Coronary artery (tissue), 2 donors: ENCODE measurements at places on chromosomes 2 and 18.
A peak's percentile ranks its signal among the peaks of the same experiment; 100 is the strongest.

GRCh38 chr2:121071034-121071504 is 213.9 kb downstream of the TFCP2L1 start:
- DNase-seq, result no peak

- no peak for DNase-seq
Observed at GRCh38 chr2:188050726-188051125, 240.9 kb upstream of the GULP1 start.

GRCh38 chr2:191148791-191149190 is 2.0 kb downstream of the STAT4 start:
- DNase-seq, result no peak

DNA sequence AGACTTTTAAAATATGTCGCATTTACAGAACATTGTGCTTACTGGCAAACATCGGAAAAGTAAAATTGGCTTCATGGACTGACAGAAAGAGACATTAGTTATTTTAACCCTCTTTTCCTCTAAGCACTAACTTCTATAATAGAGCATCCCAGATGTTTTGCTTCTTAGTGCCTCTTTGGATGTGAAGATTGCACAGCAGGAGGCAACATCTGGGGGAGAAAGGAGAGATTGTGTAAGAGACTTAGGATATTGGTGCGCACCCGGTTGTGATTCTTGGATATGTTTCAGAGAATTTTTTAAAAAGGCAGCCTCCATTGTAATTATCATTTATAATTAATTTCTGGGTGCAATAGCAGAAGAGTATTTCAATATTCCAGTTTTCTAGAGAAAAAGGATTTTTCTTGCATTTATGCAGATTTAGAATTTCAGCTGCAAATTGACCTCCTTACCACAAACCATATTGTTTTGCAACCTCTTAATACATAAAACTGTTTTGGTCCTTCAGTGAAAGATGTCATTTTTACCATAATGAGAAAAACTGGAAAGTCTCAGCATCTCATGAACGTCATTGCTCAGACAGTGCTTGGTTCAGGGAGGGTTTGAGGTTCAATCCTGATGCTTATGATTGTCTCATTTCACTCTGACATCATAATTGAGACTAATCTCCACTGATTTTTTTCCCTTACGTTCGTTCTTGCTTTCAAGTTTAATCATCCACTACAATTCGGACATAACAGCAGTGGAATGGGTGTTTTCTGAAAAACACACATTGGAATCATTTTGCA is 404.3 kb downstream of the ZNF521 start:
- no peak for DNase-seq

GRCh38 chr18:79802298-79802697 is 4.6 kb downstream of the KCNG2 start:
- no peak for DNase-seq

DNA sequence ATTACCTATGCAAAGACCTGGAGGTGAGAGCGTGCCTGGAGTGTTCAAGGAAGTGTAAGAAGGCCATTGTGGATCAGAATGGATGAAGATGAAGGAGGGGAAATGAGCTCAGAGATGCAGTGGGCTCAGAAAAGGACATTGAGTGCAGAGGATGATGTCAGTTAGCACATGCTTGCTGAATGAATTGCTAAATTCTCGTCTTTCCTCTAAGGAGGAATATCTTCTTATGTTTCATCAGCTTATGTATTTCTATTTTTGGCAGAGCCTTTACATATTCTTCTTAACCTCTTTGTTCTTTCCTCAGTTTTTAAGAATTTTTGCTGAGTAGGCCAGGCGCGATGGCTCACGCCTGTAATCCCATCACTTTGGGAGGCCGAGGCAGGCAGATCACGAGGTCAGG is 30.9 kb downstream of the FAM171B start:
- DNase-seq, result no peak

- peak; percentile 11 for DNase-seq
Observed at GRCh38 chr2:23209059-23209458, 175.9 kb upstream of the KLHL29 start.

DNA sequence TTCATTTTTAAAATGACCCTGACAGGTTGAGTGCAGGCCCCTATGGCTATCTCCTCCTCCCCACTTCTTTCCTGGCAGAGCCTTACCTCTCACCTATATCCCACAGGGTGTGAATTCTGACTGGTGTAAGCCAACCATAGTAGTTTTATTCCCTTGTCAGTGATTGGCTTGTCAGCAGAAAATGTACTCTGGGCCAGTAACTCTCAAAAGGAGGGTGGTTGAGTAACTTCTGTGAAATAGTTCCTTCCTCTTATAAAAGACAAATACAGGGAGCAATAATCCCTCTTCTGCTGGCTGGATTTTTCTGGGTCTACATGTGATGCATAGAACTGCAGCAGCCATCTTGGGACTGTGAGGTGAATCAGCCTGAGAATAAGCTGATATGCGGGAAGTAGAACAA is 83.4 kb downstream of the RAPH1 start:
- DNase-seq, result no peak

GRCh38 chr2:195543063-195543462 is 114.0 kb upstream of the SLC39A10 start:
- no peak for DNase-seq

DNA sequence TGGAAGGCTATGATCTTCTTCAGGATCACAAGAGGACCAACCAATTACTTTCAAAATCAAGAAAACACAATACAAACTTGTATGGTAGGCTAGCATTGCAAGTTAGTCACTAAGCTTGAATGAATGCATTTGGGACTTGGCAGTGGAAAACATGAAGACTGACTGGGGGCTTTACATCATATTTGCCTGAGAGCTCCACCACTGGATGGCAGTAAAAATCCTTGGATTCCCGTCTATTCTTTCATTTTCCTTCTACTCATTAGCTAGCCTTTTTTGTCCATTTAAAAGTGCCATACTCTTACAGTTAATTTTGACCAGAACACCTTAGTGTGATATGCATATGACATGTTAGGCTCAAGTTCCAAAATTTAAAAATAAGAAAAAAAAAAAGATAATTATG is 63.5 kb upstream of the RASGRP3 start:
- no peak for DNase-seq

DNA sequence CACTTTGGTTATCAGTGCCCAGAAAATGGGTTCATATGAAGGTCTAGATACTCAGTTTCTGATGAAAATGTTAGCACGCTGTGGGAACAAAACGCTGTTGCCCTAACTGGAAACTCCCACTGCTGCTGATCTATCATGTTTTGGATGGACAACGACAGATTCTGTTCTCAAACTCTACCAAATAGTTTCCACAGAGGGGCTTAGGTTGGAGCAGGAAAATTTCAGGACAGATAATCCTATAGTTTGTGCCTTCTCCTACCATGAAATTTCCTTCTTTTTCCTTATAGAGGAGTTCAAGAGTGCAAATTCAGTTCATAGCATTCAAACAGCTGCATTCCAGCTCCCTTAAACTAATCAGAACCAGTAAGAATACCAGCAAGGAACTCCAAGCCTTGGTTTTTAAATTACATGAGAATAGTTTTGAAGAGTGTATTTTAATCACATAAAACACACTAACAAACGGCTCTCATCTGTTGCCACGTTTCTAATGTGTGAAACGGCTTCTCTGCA is 58.7 kb upstream of the RALBP1 start:
- DNase-seq, result no peak
